ENCODE measurements at places on chromosomes 16 and 17.
A peak's percentile ranks its signal among the peaks of the same experiment; 100 is the strongest.

DNA sequence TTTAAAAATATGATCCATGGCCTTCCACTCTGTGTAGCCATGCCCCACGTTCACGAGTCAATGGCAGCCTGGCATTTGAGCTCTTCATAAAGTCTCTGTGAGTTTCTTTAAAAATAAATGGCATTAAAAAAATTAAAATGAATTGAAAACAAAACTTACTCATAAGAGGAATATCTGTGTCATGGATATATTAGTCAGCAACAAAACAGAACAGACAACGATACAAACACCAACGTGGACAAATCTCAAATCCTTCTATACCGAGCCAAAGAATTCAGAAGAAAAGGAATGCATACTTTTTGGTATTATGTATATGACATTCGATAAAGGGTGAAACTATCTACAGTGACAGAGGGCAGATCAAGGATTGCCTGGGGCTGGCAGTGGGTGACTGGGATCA lies 8.2 kb upstream of the CMIP start:
- DNase-seq, result no peak

GRCh38 chr17:36816907-36817288 lies 120.4 kb upstream of the LHX1 start:
- no peak for DNase-seq

DNA sequence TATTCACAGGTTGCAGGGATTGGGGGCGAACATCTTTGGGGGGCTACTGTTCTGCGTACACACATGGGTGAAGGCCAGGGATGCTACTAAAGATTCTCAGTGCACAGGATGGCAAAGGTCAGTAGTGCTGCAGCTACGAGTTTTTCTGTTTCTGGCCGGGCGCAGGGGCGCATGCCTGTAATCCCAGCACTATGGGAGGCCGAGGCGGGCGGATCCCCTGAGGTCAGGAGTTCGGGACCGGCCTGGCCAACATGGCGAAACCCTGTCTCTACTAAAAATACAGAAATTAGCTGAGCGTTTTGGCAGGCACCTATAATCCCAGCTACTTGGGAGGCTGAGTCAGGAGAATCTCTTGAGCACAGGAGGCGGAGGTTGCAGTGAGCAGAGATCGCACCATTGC lies 3.9 kb upstream of the ZNF598 start:
- no peak for DNase-seq

GRCh38 chr16:10918294-10919002 lies 23.8 kb downstream of the DEXI start:
- peak; percentile 92 for DNase-seq

GRCh38 chr17:17808706-17809432 lies 27.9 kb downstream of the SREBF1 start:
- DNase-seq, result no peak

DNA sequence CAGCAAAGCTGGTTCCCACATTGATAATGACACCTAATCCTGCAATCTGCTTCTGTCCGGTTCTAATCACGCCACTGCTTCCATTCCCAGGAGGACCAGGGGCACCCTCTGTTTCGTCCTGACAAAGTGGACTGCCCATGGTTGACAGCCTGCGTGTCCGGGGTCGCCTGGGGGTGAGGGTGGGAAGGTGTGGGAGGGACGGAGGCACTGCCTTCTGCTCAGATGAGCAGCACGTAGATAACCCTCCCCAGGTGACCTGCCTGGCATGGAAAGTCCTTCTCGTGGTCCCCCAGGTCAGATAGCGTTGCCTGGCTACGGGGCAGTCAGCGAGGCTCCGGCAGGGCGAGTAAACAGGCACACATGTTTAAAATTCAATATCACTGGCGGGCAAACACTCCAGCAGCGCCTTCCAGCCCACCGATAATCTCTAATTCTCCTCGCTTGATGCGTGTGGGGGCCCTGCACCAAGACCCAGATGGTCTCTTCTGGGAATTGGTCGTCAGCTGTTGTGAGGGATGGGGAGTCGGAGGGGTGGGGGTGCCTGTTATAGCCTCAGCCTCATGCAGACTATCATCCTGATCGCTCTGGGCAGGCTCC lies 132.2 kb downstream of the RAP1GAP2 start:
- peak; percentile 77 for DNase-seq

GRCh38 chr17:16909472-16910246 lies 62.3 kb downstream of the TNFRSF13B start:
- no peak for DNase-seq

DNA sequence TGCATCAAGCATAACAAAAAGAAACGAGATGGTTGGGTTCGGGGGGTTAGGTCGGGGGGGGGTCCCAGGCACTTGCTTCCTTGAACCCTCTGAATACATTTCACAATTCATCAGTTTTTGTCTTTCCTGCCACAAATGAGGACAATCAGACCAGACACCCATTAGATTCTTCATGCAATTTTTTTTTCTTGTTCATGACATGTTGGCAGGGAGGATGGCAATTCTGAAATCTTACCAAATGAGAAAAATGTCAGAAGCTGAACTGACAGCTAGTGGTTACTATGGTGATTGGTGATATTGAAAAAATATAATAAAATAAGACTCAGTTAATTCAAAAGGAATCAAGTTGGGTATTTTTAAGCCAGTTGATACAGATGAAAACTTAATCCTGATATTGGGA lies 419.5 kb upstream of the PSMD7 start:
- DNase-seq, result no peak

- DNase-seq, result no peak
Measured at GRCh38 chr17:31529841-31530251, 138.4 kb downstream of the RAB11FIP4 start.

- no peak for DNase-seq
Measured at GRCh38 chr17:14337596-14338079, 36.8 kb downstream of the HS3ST3B1 start.

DNA sequence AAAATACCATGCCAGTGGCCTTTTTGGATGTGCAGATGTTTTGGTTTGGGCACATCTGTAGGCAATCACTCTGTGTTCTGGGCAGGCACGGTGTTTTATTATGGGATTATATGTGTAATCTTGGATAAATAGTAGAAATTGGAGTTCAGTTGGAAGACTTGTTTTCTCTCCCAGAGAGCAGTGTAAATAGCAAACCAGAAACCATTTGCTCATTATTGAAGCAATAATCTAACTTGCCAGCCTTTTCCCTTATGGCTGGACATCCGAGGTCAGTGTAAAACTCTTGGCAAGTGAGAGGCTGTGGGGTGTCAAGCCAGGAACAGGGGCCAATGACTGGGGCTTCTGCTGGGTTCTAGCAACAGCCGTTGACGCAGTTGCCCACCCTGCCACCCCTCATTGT lies 69.9 kb downstream of the IRX3 start:
- DNase-seq, result no peak

- DNase-seq, result no peak
Measured at GRCh38 chr16:23768581-23768980, 13.8 kb downstream of the CHP2 start.

DNA sequence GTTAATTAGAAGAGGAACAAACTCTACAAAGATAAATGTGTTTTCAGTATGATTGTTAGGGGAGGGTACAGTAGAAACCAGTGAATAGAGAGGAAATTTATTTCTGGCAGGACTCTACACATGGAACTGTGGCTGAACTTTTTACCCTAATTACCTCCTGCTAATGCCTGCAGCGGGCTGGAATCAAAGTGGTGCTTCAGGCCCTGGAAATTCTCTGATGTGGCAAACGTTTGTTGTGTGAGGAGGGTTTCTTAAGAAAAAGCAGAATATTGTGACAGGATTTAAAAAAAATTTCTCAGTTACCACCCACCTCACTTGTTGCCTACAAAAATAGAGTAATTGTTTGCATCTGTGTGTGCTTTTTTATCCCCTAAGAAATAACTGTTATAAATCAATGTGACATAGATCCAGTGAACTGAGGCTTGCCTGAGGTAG lies 154.5 kb downstream of the BCAS3 start:
- peak; percentile 9 for DNase-seq

Data from NCI-H82 (cell line).